ENCODE measurements at places on chromosomes 1 and 21.
A peak's percentile ranks its signal among the peaks of the same experiment; 100 is the strongest.

DNA sequence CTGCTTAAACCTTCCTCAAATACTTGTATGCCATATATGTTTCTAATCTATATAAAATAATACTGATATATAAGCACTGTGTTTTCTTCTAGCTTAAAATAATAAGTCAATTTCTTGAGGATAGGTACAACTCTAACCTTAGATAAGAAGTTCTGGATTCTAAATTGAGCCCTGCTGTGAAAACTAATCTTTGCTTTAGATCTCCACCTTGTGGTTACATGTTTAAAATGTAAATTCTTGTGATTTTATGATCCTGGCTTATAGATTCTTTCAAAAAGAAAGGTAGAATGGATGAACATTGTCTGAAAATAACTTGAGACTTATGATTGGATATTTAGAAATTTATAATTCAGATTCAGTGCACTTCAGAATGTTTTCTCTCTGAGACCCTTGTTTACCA lies 38.9 kb upstream of the HMCN1 start:
- DNase-seq: peak; percentile 10

- DNase-seq: peak; percentile 52
Measured at GRCh38 chr1:244347942-244348341, 103.8 kb downstream of the ADSS2 start.

DNA sequence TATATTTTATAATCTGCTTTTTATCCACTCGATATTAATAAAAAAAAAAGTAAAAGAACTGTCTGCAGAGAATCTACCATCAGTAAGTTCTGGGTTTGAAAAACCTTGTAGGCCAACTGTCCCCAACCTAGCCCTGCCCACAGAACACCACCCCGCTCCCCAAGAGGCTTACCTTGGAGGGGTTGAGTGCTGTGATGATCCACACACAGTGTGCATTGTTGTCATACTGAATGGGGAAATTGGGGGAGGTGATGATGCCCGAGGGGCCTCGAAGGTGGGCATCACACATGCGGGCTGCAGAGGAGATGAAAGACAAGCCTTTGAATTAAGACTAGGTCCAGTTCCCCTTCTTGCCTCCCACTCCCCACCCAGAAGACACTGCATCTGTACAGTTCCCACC lies 53.3 kb upstream of the HMGB4 start:
- DNase-seq: no peak

DNA sequence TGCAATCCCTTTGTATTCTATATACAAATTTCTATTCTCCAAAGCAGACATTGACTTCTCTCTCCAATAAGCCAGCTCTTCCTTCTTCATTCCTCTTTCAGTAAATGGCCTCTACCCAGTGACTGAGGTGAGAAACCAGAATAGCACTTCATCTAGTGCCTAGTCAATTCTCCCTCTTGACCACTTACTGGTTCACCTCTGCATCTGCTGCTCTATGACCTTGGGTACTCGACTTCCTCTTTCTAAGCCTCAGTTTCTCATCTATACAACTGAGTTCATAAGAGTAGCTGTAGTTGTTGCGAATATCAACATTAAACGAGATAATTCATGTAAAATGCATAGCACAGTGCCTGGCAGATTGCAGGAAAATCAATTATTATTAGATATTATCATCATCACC lies 12.4 kb downstream of the LYST start:
- no peak for DNase-seq

- no peak for DNase-seq
Measured at GRCh38 chr1:104746994-104747393, 997.3 kb downstream of the AMY1C start.

DNA sequence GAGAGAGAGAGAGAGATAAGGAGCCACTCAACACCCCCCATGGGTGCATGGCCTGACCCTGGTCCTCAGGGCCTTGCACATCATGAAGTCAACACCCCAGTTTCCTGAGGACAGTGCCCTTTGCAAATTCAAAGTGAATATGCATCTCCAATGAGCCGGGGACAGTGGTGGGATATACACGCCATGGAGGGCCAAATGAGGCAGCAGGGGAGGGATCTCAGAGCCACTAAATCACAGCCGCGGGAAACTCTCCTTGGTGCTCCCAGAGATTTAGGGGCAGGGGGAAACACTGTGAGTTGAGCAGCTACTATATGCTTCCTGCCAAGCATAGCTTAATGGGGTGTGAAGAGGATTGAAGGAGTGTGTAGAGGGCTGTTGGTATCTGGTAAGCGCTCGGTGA lies 35.5 kb downstream of the MATN1 start:
- DNase-seq: no peak

DNA sequence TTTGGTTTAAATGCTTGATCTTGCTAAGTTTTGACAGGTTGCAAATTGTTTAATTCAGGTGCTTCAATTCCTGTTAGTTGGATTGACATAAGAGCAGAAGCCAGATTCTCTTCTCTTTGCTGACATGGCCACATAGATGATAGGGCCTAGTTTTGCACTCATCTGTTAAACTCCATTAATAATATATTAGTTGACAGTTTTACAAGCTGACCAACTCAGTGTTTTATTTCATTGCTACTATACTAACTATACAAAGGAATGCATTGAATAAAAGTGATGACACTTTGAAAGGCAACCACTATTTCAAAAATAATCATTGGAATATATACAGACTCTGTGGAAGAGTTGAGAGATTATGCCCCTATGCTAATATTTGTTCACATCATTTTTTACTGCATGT lies 255.6 kb upstream of the DPYD start:
- peak; percentile 36 for DNase-seq

DNA sequence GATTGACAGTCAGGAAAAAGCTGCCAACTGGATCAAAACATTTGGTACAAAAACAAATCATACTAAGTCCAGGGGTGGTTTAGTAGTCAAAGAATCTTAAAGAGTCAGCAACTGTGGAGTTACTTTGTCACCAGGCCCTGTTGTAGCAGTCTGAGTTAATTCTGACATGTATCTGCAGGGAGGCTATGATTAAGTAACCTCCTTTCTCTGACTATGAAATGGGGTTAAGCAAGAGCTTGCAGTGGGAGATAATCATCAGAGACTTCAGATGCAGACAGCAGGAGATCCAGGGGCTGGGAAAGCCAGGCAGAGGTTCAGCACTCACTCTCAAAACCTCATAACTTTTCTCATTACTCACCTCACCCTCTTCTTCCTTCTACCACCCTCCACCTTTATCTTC lies 99.2 kb upstream of the BTG3 start:
- no peak for DNase-seq

- no peak for DNase-seq
Measured at GRCh38 chr21:26491663-26492062, 81.4 kb downstream of the CYYR1 start.

GRCh38 chr1:156055281-156056048 lies 883 bp downstream of the LAMTOR2 start:
- DNase-seq: no peak

GRCh38 chr1:168691541-168691940 lies 37.5 kb downstream of the DPT start:
- no peak for DNase-seq

- DNase-seq: peak; percentile 47
Measured at GRCh38 chr1:111481387-111482221, 7.8 kb downstream of the C1orf162 start.

- DNase-seq: no peak
Measured at GRCh38 chr1:67097305-67097704, 37.5 kb downstream of the C1orf141 start.

DNA sequence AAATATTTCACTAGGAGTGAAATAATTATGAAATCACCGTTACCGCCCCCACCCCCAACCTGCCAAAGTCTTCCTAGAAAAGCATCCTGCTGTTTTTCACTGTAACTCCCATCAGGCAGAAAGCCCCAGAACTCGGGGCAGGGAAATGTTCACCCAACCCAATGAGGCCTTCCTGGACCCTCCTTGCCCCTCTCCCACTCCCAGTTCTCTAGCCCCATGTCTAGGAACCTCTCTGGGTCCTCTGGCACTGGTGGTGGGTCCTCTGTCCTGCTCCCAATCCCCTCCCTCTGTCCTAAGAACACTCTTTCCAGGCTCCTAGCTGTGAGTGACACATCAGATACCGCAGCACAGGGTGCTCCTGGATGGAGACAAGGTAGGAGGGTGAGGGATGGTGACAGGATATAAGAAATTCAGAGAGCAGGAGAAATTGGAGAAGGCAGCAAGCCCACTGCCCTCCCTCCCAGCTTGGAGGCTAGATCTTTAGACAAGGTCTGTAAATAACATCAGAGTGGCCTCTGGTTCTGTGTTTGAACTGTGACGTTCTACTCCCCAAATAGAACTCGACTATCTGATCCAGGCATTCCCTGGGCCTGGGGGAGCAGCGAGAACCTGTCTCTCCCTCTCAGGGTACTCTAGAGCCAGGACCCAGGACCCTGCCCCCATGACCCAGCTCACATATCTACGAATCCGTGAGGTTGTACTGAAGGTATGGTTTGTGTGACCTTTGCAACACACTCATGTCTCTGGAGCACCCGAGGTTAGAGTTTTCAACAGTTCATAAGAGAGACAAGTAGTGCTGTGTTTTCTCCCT lies 23.3 kb upstream of the BTG2 start:
- DNase-seq: no peak

Data from fibroblast of skin of right quadriceps (primary cell).